ENCODE measurements at places on chromosomes 5 and 9. TPM values are rescaled to one million over a fixed set of nuclear protein-coding genes. Genes with fewer than 3 reads are reported as not detected.

DNA sequence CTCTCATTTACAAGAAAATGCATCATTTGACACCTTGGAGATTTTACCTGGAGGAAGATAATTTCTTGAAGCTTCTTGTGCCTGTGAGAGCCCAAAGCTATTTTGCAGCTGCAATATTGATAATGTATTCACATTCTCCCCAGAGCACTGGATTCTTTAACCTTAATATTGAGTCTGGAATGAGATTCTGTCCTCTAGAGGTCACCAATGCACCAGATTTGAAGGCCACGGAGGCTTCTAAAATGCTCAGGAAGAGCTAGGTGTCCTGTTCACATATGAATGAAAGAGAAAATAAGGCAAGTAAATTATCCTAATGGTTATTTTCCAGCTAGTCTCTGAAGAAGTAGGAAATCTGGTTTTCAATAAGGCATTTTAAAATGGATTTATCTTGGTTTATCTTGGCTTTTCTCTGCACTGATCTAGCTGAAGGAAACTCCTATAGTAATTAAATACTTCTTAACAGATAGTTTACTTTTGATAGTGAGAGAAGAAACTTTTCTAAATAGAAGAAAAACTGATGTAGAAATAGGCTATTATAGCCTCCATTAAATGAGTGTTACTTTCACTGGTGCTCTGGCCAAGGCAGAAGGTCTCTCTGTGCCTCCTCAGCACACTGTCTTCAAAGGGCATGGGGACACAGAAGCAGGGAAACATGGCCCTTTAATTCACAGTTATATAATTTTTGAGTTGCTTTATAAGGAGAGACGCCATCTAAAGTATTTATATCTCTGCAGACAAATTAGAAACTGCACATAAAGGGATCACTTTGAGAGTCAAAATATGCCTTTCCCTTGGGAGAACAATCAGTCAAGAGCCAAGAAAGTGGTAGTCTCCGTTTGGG is 297.0 kb upstream of the ACTBL2 start:
- H3K4me1 ChIP-seq: peaks cover 20% of the 10 kb centered on the region
- no peak overlapping the region for H3K27ac ChIP-seq
- no peak overlapping the region for H3K4me3 ChIP-seq
- no peak for DNase-seq
- no peaks in the 10 kb centered on the region for H3K36me3 ChIP-seq

FOXD4L4 gene
- total RNA-seq: 0.77 TPM

GRCh38 chr5:74179179-74179578 is 461.3 kb downstream of the ENC1 start:
- no peaks in the 10 kb centered on the region for H3K27me3 ChIP-seq
- H3K4me1 ChIP-seq: no peaks in the 10 kb centered on the region
- no peaks in the 10 kb centered on the region for H3K36me3 ChIP-seq
- DNase-seq: no peak

GRCh38 chr5:3356016-3356415 is 239.6 kb upstream of the IRX1 start:
- H3K27me3 ChIP-seq: no peaks in the 10 kb centered on the region
- no peaks in the 10 kb centered on the region for H3K36me3 ChIP-seq
- H3K4me1 ChIP-seq: no peaks in the 10 kb centered on the region
- H3K27ac ChIP-seq: no peak overlapping the region
- no peak for DNase-seq
- H3K4me3 ChIP-seq: no peak overlapping the region

- no peak for DNase-seq
- no peaks in the 10 kb centered on the region for H3K4me1 ChIP-seq
- H3K27ac ChIP-seq: no peak overlapping the region
- H3K4me3 ChIP-seq: no peak overlapping the region
These were observed 7.2 kb upstream of the DNAJB5 start for GRCh38 chr9:34982361-34982760.

- no peak for DNase-seq
- H3K27ac ChIP-seq: no peak overlapping the region
- no peaks in the 10 kb centered on the region for H3K27me3 ChIP-seq
- H3K4me3 ChIP-seq: no peak overlapping the region
These were observed 351.8 kb upstream of the ADAMTSL1 start for GRCh38 chr9:18122171-18122570.

DNA sequence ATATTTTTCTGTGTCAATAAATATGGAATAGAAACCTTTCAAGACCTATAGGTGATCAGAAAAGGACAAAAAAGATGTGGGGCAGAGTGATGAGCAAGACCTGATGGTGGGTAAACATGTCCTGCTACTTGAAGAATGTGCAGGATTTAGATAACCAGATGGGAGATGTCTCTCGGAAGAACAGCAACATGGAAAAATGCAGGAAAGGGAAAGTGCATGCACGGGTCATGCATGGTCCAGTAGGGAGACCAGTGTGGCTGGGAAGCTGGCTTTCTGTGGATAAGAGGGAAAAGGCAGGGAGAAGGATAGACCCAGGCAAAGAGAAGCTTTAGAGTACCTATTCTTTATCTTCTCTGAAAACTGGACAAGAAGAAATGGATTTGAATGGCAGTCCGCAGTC is 7.1 kb upstream of the CAST start:
- DNase-seq: no peak
- no peak overlapping the region for H3K4me3 ChIP-seq
- no peaks in the 10 kb centered on the region for H3K27me3 ChIP-seq
- H3K27ac ChIP-seq: no peak overlapping the region
- H3K36me3 ChIP-seq: no peaks in the 10 kb centered on the region

- no peaks in the 10 kb centered on the region for H3K27me3 ChIP-seq
- no peak overlapping the region for H3K27ac ChIP-seq
- H3K4me1 ChIP-seq: no peaks in the 10 kb centered on the region
These were observed 424.0 kb upstream of the CCNH start for GRCh38 chr5:87836696-87837095.

- no peaks in the 10 kb centered on the region for H3K36me3 ChIP-seq
- H3K4me3 ChIP-seq: no peak overlapping the region
- peaks cover 8% of the 10 kb centered on the region for H3K4me1 ChIP-seq
- no peak overlapping the region for H3K27ac ChIP-seq
- H3K27me3 ChIP-seq: no peaks in the 10 kb centered on the region
- DNase-seq: no peak
These were observed 74.5 kb downstream of the CDKN2A start for GRCh38 chr9:21919377-21920362.

All from lower lobe of right lung (tissue), 2 donors.